Activated effector memory CD4-positive, alpha-beta T cell treated with Interleukin-2 at 50 U/mL for 16 hours (primary cell): ENCODE measurements at places on chromosomes 1 and 21.

DNA sequence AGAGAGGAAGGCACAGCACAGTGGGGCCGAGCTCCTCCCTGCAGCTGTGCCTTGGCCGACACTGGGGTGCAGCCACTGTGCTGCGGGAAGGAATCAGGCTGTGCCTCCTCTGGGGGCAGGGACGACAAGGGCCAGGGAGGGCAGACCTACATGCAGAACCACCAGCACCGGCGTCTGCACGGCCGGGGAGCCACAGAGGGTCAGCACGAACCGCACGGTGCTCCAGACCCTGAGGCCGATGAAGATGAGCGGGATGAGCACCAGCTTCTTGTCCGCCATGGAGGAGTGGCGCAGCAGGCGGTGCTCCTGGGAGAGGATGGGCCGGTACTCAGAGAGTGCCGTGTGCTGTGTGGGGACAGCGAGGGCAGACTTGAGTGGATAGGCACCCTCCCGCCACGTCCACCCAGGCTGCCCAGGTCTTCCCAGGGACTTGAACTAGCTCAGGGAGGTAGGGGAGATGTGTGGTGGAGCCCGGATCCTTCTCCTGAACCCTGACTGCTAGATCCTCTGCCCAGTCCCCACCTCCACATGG, 23.5 kb downstream of the GPR157 start:
- no peak for DNase-seq

GRCh38 chr1:17674726-17675500, 80.2 kb upstream of the ACTL8 start:
- DNase-seq: no peak

GRCh38 chr1:91877574-91878208, 8.3 kb downstream of the TGFBR3 start:
- no peak for DNase-seq

DNA sequence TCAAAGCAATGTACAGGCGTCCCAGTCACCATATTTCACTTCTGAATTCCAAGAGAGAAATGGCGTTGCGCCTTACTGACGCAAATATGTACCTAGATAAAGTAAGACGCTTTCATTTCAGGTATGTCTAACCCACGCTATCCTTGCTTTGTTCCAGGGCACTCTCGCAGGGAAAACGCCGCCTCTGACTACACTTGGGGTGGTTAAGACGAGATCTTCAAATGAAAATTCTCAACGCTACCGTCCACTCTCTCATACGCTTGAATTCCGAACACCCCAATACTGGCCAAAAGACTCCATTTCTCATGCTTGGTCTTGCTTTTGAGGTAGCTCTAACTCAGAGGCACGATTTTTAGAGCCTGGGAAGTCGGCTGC, 736 bp upstream of the ZMPSTE24 start:
- no peak for DNase-seq

GRCh38 chr1:37478451-37478881, 4.1 kb downstream of the ZC3H12A start:
- DNase-seq: peak; percentile 40

DNA sequence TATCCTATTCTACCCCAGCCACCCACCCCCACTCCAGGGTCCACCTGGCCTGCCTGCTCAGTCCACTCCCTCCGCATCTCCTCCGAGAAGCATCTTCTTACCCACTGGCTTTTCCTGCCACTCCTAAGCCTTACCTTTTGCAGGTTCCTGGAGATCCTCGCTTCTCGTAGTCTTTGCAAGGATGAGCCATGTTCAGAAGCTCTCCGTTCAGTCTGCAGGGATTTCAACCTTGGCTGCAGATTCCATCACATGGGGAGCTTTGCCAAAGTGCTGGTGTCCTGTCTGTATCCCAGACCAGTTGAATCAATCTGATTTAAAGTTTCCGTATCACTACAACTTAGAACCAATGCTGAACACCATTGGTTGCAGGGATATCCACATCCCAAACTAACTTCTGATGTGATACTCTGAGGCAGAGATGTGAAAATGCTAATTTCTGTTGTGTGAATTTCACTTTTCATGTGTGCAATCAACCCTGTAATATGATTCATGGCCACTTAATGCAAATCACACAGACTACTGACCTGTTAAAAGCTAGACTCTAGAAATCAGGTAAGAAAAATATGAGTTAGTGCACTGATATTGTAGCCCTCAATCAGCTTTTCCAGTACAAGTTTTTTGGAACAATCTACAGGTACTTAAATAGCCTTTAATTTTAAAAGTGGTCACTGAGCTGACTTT, 61.9 kb downstream of the CAPN2 start:
- no peak for DNase-seq

DNA sequence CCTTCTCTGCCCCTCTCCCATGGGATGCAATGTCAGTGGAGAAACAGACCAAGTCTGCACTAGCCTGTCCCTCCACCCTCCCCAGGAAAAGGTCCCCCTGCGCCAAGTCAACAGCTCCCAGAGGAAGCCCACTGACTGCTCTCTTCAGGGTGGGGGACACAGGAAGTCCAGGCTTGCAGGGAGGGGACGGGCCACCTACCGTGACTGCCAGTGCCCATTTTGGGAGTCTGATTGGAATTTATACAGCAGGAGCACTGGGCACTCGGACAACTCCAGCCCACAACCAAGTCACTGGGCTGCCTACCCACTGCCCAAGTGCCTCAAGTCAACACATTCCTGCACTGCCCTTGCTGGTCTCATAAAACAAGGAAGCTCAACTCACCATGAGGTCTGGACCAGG, 6.1 kb downstream of the CCNL2 start:
- DNase-seq: no peak

DNA sequence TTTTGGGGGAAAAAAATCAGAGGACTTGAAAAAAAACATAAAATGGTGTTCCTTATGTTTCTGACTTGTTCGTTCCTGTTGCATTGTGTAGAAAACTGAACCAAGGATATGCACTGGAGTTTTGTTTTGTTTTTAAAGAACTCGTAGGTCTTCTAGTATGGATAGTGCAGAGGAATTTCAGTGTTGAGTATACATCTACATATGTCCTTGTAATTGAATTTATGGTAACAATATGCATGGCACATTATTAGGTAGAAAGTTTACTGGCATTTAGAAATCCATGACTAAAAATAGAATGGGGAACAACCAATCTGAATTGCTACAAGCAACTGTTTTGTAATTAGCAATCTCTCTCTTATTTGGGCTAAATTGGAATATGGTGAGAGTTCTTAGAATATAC, 188.3 kb upstream of the ZRANB2 start:
- no peak for DNase-seq

- no peak for DNase-seq
Observed at GRCh38 chr1:36160388-36160948, 4.5 kb downstream of the MAP7D1 start.

DNA sequence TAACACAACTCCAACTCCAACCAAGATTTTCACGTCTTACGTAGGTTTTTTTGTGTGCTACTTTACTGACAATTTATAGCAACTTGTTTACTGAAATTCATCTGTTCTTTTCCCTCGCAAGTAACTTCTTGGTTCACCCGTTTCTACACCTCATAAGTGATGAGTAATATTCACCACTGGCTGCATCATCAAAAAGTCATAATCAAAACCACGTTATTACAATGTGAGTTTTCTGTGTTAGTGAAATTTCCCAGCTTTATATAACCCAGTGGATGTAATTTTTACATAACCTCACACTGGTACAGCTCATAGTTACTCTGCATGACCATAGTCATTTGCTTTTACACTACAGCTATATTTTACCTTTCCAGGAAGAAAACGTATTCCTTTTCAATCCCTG, 401.1 kb upstream of the LYPLAL1 start:
- DNase-seq: no peak

DNA sequence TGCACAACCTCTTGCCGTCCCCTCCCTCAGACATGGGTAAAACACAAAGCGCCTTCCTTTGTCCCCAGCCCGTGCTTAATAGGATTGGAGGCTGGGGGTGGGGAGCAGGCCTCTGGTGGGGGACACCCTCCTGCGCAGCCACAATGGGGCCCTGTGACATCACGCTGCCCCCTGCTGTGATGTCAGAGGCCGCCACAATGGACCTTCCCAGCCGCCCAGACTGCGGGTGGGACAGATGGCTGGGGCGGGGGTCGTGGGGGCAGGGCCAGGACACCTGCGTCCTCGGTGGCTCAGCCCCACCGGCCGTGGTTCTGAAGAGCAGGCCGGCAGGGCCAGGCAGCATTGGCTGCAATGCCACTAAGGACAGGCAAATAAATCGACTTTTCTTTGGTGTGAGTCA, 39.9 kb downstream of the EPHA2 start:
- no peak for DNase-seq

GRCh38 chr1:167301355-167301754, 80.7 kb downstream of the POU2F1 start:
- DNase-seq: no peak

GRCh38 chr1:205188098-205188497, 23.4 kb downstream of the DSTYK start:
- DNase-seq: no peak

- no peak for DNase-seq
Observed at GRCh38 chr1:48817505-48818114, 40.9 kb upstream of the BEND5 start.

DNA sequence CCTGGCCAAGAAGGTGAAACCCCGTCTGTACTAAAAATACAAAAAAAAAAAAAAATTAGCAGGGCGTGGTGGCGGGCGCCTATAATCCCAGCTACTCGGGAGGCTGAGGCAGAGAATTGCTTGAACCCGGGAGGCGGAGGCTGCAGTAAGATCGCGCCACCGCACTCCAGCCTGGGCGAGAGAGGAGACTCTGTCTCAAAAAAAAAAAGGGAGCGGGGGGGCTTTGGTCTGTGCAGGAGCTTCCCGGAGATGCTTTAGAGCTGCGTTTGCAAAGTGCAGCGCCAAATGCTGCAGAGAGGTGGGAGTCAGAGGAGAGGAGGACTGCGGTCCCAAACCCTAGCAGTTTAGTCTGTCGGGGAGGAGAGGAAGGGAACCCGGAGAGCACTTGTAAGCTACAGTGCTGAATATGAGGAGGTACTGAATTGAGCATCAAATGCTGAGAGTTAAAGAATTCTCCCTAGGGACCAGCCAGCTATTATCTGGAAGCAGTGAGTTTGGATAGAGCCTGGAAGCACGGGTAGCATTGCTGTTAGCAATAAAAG, 569 bp downstream of the FALEC start:
- DNase-seq: no peak

DNA sequence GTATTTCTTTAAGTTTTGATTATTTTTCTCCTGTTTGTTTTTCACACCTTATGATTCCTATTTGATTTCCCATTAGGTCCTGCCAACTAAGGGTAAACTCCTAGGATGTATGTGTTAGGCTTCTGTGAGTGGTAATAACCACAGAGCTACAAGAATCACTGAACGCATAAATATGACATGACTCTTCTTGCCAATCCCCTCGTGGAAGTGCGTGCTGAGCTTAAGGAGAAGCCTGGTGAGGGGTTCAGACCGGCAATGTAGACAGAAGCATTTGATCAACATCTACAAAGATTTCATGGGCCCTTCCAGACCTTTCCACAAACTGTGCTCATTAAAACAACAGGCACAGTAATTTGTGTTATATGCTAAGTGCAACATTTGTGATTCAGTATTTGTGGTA, 273.8 kb upstream of the SNX7 start:
- no peak for DNase-seq

DNA sequence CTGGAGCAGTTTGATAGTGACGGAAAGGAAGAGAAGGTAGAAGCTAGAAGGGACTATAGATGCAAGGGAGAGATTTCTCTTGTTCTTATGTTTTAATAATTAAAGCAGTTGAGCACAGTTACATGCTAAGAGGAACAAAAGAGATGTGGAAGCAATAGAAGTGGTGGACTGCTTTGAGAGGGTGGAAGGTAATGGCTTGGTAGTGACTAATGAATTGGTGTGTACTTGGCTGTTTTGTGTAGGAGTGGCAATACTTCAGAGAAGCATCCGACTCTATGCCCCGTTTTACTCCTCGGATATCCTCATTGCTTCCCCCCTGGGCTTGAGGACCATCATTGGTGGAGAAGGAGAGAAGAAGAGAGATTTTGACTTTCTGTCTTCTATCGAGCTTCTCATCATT, 12.8 kb downstream of the UTP25 start:
- DNase-seq: no peak
